H9 (cell line): ENCODE measurements at places on chromosomes 2 and 18.

DNA sequence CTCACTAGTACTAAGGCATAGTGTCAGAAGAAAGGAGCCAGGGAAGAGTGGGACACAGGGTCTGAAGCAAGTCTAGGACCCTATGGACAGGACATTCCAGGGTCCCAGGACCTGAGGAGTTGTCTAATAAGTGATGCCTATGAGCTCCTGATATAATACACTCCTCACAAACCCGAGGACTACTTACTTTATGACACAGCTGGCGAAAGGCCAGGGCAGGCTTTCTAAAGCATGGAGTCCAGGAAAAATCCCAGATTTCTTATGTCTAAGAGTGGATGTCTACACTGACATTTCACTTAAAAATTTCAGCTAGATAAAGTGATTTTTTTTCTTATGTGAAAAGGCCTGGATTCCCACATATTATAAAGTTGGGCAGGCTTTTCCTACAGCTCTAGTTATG, 502.2 kb upstream of the SETBP1 start:
- no peak for DNase-seq

DNA sequence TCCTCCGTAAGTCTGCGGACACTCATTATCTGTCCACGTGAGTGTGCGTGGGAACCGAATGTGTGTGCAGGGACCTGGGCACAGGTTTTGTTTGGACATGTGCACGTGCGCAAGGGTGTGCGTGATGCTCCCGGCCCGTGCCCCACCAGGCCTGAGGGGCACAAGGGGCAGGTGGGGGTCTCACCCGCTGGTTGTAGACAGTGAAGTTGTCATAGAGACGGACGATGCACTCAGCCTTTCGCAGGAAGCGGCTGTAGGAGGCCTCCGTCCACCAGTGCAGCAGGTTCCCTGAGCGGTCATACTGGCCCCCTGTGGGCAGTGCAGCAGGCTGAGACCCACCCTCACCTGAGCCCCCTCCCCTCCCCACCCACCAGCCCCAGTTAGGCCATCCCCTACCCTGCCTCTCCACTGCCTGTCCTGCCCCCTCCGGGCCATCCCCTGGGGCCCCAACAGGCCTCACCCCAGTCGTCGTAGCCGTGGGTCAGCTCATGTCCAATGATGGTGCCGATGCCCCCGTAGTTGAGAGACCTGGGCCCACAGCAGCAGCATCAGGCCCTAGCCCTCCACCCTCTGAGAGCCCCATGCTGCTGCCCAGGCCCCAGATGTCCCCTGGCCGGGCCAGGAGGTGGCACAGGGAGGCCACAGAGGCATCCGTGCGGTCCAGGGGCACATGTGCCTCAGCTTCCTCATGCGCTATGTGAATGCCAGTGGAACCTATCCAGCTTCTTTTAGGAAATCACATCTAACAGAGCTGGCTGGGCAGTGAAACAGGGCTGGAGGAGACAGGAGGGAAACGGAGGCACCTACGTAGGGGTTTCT, 6.1 kb downstream of the ECEL1 start:
- DNase-seq = peak; percentile 19

GRCh38 chr2:53913721-53914120, 54.0 kb upstream of the GPR75 start:
- no peak for DNase-seq

GRCh38 chr18:75429975-75430374, 2.5 kb upstream of the SMIM21 start:
- DNase-seq = no peak

- DNase-seq = peak; percentile 71
These were observed 114.5 kb downstream of the INSIG2 start for GRCh38 chr2:118202707-118203303.

DNA sequence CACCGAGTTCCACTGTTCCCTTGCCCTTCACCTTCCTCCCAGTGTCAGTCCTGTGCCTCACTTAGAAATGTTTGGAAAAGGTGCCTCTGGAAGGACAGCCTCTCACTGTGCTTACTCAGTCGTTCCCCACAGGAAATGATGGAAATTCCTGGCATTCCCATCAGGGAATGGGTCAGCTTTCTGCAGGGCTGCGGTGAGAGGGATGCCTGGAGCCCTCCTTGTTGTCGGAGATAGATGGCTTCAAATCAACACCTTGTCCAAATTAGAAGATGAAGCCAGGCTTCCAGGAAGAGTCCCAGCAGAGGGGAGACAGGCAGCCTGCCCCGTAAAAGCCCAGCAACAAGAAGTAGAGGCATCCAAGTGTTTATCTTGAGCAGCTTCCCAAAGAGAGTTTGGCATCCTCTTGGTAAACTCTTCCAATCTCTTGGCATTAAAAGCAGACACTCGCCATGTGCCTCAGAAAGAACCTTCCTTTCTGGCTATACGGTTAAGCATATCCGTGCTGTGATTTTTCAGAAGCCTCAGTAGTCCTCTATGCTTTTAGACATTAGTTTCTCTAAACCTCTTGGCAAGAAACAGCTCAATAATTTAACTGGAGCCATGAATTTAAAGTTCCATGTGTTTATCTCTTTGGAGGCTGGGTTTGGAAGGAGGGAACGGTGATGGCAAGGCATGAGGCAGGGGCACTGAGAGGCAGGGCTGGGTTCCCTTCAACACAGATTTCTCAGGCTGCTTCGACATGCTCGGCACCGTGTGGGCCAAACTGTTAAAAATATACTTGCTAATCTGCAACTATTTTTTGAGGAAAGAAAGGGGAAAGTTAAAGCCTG, 25.1 kb downstream of the COLEC12 start:
- peak; percentile 79 for DNase-seq

DNA sequence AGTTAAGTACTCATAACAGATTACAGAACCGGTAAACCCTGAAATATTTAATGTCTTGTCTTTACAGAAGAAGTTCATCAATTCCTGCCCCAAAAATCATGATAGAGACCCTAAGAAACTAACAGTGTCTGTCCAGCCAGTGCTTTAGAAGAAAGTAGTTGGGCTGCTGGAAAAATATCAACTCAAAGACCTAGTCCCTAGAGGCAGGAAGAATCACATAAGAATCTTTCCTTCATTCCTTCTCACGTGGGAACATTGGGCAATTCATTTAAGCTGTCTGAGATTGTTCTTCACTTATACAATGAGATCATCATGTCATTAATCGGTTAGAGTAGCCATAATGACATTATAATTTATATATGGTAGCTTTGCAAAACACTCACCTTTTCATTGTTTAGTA, 156.4 kb downstream of the CCBE1 start:
- no peak for DNase-seq

DNA sequence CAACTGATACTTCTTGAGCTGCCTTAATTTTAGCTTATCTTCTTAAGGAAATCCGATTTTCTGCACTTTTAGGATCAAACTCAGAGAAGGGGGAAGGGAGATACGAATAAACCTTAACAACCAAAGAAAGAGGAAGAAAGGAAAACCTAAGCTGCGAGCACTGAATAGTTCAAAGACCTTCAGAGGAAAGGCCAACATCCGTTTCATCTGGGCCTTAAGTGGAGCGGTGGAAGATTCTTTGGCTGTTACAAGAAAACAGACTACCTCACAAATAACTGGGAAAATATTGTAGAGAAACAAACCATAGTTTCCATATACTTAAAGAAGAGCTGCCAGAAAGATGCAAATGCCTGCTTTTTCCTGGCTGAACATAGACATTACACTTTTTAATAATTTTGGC, 43.6 kb downstream of the VIT start:
- no peak for DNase-seq
